AG10803 (cell line): ENCODE measurements at places on chromosomes 2 and 18.
A peak's percentile ranks its signal among the peaks of the same experiment; 100 is the strongest.

DNA sequence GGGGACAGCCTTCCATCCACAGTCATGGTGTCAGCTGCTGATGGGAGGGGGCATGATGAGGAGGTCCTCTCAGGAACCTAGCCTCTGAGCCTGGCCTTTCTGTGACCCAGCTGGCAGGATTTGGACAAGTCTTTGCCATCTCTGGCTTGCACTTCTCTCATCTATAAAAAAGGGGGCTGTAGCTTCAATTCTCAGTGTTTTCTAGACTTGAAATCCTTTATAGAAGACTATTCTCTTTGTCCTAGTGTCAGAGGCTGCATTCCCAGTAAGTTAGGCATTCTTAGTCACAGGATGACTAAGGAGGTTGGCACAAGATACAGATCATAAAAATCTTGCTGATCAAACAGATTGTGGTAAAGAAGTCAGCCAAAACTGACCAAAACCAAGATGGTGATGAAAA, 958.5 kb downstream of the CNTNAP5 start:
- peak; percentile 1 for DNase-seq

DNA sequence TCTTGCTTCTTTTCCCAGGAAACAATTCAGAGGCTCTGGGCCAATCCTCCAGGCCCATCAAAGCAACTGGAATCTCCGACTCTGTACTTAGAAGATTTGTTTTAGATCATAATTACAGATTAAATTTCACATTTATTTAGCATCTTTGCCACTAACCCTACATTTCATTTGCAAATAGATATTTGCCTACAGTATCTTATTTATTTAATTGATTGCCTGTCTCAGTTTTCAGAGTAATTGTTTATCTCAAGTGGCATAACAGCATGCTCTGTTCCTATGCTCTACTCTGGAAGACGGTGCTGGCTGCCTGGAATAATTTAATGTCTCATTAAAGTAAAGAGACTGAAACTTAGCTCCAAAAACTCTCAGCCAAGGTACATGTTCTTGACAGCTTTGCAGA, 213.4 kb downstream of the HNMT start:
- no peak for DNase-seq

DNA sequence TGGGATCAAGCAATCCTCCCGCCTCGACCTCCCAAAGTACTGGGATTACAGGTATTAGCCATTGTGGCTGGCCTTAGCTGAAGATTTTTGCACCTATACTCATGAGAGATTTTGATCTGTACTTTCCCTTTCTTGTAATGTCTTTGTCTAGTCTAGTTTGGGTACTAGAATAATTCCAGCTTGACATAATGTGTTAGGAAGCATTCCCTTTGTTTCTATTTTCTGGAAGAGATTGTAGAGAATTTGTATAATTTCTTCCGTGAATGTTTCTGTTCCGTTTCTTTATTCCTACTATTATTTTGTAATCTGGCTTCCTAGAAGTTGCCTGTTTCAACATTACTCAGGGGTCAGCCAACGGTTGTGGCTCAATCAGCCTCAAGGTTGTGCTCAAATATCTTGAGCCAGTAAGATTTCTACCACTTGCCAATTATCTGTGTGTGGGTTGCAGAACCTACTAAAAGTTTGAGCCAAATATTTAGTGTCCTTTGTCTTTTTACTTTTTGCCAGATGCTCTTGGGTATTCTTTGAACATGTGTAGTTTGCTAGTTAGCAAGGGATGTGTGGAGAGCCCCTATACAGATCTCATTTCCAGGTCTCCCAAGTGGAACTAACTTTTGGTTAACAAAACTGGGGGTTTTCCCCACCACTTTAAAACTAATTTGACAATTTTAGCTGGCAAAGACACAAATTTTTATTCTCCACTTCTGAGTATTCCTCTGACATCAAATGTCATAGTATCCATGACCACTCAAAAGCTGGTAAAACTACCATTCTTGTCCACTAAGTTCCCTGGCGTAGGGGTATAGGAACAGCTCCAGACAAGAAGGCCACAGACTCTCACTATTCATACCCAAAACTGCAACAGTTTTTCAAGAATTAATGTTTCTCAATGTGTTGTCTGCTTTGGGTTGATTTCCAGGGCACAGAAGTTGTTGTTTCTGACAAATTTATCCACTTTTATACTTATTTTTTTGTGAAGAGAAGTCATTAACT, 42.8 kb upstream of the BAZ2B start:
- peak; percentile 61 for DNase-seq

DNA sequence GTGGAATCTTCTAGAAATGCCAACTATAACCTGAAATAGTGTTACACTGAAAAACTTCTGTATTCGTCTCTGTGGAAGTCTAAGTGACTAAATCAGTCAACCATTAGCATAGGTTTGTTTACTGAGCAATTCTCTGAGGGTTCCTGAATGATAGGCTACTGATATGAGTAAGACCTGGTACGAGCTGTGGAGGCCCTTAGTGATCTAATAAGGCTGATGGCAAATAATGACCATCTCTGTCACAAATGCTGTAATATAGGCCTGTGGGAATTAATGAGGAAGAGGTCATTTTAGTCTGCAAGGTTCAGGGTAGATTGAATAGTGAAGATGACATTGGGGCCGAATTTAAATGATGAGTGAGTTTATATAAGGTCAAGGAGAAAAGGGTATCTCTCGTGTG, 82.5 kb downstream of the MGAT5 start:
- no peak for DNase-seq

DNA sequence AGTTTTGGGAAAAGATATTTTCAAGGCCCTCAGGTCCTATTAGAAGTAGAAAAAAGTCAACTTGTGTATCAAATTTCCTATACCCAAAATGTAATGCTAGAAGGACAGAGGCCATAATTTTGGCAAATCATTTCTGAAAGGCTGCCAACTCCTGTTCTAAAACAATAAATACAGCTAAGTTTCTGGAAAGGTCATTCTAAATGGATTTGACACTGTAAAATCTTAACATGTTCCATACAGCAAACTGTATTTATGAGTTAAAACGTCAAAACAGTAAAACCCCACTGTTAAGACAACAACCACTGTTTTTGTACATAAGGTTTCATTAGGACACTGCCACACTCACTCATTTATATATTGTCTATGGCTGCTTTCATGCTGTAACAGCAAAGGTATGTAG, 9.7 kb downstream of the FAM98A start:
- DNase-seq, result peak; percentile 37

- DNase-seq, result no peak
These were observed 49.1 kb downstream of the GTF3C3 start for GRCh38 chr2:196750291-196750923.

GRCh38 chr2:13876491-13877037, 756.0 kb upstream of the LRATD1 start:
- no peak for DNase-seq

- DNase-seq, result no peak
These were observed 35.0 kb downstream of the RPL37A start for GRCh38 chr2:216533609-216534008.

DNA sequence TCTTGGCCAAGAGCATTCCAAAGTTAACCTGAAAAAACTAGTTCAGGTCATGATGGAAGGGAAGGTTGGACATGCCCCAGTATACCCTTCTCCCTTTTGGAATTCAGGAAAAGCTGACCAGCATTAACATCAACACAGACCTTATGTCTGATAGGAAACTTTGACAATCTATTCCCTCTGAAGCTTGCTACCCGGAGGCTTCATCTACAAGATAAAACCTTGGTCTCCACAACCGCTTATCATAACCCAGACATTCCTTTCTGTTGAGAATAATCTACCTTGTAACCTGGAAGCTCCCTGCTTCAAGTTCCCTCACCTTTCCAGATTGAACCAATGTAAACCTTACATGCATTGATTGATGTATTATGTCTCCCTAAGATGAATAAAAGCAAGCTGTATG, 24.7 kb upstream of the IL37 start:
- DNase-seq, result no peak

GRCh38 chr2:201127570-201127969, 11.6 kb downstream of the CFLAR start:
- peak; percentile 84 for DNase-seq

GRCh38 chr18:45197526-45197970, 417.7 kb upstream of the SLC14A2 start:
- DNase-seq, result peak; percentile 50

DNA sequence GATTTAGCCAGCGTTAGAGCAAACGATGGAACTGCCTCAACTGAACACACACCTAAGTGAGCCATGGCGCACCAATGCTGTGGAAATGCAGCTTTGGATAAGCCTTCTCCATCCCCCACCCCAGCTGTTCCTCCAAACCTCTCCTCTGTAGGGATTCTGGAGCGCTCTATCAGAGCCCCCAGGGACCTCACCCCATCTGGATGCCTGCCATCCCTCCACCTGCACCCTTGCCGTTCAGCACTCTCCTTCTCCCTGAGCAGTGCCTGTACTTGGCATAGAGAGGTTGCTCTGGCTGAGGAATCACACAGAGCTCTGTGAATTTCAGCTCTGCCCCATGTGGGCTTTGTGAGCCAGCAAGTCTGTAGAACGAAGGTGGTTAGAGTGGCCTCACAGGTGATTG, 42.8 kb upstream of the INHBB start:
- DNase-seq, result no peak

DNA sequence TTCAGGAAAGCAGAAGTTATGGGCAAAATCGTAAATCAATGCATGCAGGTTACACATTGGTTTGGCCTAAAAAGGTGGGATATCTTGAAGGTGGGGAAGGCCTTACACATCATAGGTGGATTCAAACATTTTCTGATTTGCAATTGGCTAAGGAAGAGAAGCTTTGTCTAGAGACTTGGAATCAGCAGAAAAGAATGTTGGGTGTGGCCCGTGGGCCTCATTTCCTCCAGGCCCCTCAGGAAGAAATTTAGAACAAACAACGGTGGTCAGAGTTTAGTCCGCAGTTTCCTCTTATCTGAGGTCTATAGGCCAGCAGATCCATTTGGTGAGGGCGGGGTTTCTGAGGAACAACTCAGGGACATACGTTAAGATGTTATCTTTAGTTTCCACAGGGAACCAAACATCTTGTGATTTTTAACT, 50.9 kb upstream of the AFF3 start:
- no peak for DNase-seq

DNA sequence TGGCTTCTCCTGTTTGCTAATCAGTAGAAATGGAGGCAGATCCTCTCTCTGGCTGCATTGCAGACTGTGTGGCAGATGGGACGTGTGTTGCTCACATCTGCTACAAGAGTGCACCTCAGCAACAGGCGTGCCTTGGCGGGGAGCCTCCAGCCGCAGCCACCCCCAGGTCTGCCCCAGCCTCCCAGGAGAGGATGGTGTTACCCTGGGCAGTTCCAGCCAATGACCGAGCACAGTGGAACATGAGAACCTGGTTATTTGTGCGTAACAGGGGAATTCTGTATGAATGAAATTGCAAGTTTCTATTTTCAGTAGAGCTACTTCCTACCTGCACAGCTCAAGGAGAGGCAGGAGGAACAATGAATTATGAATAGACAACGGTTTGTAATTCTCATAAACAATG, 130.6 kb upstream of the CBLN2 start:
- no peak for DNase-seq

- no peak for DNase-seq
These were observed 1.0 kb downstream of the CHRNG start for GRCh38 chr2:232540441-232541041.

GRCh38 chr2:11578081-11578948, 44.5 kb downstream of the GREB1 start:
- DNase-seq, result no peak

GRCh38 chr2:119786295-119786694, 26.6 kb downstream of the PTPN4 start:
- DNase-seq, result peak; percentile 11

GRCh38 chr2:50491541-50492476, 540.1 kb downstream of the NRXN1 start:
- peak; percentile 44 for DNase-seq

DNA sequence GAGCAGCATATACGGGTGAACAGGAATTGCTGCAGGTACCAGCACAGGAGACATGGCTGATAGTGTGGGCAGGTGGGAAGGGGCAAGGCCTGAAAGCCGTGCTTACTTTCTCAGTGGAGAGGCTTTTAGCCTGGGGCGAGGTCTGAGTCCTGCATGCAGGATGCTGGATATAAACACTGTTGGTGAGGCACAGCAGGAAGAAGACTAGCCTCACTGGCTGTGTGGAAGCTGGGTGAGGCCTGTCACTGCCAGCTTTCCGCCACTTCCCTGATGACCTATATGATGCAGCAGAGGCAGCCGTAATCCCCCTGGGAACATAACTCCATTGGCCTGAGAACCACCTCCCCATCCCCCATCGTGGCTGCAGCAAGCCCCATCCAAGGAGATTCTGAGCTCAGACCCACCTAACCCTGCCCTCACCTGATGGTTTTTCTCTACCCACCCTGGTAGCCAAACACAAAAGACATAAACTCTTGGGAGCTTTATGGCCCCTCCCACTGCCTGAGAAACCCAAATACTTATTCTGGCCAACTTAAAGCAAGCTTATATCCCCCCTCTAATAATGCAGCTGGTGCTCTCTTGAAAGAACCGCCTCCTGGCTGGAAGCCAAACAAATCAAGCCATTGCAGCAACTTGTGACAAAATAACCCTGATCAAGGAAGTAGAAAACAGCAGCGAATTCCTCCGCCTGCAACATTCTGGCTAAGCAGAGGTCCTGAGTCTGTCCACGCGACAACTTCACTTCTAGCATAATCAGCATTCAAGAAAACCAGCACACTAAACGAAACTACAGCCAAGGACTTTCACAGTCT, 54.6 kb upstream of the DSC1 start:
- no peak for DNase-seq

DNA sequence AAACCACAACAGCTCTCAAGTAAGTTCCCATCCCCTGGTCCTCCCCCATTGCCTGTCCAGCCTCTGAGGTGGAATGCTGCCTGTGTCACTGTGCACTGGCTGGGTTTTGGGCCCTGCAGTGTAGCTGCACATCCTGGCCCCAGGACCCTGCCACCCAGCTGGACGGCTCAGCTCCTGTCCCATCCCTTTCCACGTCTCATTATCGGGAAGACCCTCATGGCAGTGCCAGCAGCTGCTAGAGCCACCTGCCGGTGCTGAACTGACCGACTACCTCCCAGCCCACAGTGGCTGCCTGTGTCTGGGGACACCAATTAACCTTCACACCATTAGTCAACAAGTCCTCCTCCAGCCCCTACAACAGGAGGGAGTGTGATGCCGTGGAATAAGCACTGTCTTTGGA, 31.9 kb downstream of the ADCY3 start:
- no peak for DNase-seq

- peak; percentile 70 for DNase-seq
These were observed 145.9 kb downstream of the GFPT1 start for GRCh38 chr2:69241093-69241492.

GRCh38 chr2:180364719-180365118, 357.6 kb upstream of the CWC22 start:
- DNase-seq, result no peak

GRCh38 chr2:7987992-7988391, 693.9 kb upstream of the ID2 start:
- DNase-seq, result no peak

- DNase-seq, result peak; percentile 17
These were observed 73.6 kb downstream of the NPAS2 start for GRCh38 chr2:100893392-100894104.

- no peak for DNase-seq
These were observed 364.8 kb downstream of the SOCS6 start for GRCh38 chr18:70653671-70654070.

DNA sequence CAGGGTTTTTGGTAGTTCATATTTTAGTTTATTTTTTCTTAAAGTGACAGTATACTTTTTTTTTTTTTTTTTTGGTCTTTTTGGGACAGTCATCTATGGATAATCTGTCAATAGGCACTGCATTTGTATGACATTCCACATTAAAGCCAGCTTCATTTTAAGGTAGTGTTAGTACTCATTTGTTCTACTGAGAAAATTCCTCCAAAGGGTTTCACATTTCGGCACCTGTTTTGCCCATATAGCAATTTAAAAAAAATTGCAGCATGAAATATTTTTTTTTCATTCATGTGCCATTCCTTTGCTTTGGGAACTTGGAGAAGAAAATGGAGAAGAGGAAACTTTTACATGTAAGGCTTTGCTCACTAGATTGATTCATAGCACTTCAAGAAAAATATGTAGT, 276.3 kb upstream of the TCF4 start:
- DNase-seq, result no peak
